Stimulated activated CD4-positive, alpha-beta T cell treated with anti-CD3 and anti-CD28 coated beads, TNF-alpha, amount 100 ng/mL, for 24 hours (primary cell): ENCODE measurements at places on chromosomes 4 and X.

- DNase-seq: no peak
Observed at GRCh38 chr4:17578482-17578891, 1.5 kb downstream of the LAP3 start.

DNA sequence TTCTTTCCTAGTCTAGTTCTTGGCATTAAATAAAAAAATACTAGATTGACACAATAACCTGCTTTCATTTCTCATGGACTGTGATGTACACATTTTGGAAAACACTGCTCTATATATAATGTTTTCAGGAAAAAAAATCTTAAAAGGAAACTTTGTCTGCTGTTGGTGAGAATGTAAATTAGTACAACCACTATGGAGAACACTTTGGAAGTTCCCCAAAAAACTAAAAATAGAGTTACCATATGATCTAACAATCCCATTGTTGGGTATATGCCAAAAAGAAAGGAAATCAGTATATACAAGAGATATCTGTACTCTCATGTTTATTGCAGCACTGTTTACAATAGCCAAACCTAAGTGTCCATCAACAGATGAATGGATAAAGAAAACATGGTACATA is 202.3 kb downstream of the PPP3CA start:
- no peak for DNase-seq

- no peak for DNase-seq
Observed at GRCh38 chr4:119000400-119000799, 111.7 kb downstream of the SYNPO2 start.

GRCh38 chrX:110964786-110965185 is 131.2 kb upstream of the PAK3 start:
- no peak for DNase-seq

- DNase-seq: no peak
Observed at GRCh38 chr4:185019456-185020292, 1.4 kb downstream of the HELT start.

DNA sequence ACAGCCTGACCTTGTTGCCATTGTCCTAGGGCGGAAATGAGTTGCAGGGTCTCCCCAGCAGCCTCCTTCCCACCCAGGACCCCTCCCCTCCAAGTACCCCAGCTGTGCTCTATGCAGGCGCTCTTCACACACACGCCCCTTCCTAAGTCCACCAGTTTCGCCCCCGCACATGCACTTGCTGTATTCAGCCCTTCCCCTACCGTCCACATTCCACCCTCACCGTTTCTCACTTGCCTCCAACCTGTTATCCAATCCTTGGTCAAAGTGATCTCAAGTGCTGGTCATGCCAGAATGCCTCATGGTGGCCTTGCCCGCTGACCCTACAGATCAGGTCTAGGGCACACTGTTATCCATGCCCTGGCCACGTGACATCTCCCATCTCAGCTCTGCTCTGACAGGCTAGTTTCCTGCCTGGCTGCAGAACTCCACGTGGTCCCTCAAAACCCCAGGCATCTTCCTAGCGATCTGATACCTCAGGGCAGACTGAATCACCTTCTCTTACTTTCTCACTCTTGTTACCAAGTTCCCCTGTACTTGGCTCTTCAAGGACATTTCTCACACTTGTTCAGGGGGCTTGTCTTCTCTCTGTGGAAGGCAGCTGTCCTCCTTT is 39.7 kb downstream of the NSG1 start:
- DNase-seq: no peak
